ENCODE measurements at places on chromosomes 12 and 14.

GRCh38 chr12:113766131-113766878 lies 199.8 kb downstream of the RBM19 start:
- no peak for DNase-seq

DNA sequence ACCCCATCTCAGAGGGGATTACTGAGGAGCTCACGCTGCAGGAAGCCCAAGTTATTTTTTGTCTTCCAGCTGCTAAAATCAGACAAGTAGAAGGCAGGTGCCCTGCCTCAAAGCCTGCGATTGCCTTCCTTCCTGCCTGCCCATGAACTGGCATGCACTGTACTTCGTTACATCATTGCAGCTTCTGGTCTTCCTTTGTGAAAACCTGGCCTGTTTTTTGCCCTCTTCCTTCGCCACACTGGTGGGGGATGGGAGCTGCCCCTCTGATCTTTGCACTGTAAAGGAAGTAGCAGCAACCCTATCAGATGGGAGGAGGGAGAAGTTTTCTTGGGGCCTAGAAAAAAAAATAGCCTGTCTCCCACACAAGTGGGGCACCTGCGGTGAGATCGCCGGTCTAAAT lies 1098.7 kb downstream of the BCL11B start:
- no peak for DNase-seq

DNA sequence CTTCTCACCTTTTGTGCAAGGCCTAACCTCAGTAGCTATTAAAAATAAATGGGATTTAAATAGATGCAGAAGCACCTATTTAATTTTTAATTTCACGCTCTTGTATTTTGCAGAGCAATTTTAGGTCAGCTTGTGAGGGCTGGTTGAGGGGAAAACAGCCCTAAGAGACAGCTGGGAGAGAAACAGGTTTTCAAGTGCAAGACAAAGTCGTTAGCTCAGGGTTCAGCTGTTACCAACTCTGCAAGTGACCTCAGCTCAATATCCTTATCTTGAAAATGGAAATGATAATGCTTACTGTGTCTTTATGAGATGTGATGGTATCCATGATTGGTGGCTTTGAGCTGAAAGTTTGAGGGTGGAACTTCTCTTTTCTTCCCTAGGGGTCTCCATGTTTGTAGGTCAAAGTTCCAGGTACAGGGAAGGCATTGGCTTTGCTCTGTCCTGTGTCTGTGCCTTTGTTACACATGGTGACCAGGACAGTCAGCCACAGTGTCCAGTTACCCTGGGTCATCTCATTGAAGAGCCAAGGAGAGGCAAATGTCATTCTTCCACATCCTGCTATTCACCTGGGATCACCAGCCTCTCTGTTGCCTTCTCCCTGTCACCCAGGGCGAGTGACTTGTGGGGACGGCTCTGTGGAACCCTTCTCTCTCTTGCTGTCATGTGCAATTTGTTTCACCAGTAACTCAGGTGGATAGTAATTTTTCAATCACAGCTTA lies 100.3 kb downstream of the SAMD4A start:
- DNase-seq, result no peak

GRCh38 chr12:108517288-108518100 lies 2.4 kb downstream of the FICD start:
- DNase-seq, result no peak

GRCh38 chr12:111055181-111055880 lies 135.0 kb upstream of the MYL2 start:
- no peak for DNase-seq

GRCh38 chr14:96203635-96204034 lies 1.0 kb upstream of the BDKRB2 start:
- peak; percentile 60 for DNase-seq

DNA sequence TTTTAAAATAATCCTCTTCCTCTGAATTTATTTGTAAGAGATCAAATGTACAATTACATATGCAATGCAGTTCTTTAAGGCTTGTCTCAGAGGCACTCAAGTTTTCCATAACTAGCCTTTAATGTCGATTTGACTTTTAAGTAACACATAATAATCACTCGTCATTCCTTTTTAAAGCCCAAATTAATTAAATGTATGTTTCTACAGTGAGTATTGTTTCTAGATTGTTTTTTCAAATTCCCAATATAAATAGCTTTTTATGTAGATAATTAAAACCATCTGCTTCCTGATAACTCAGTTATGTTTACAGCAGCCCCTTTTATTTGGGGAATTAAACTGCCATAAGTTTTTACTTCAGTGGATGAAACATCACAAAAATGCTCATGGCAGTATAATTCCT lies 185.1 kb downstream of the ETNK1 start:
- DNase-seq, result no peak

DNA sequence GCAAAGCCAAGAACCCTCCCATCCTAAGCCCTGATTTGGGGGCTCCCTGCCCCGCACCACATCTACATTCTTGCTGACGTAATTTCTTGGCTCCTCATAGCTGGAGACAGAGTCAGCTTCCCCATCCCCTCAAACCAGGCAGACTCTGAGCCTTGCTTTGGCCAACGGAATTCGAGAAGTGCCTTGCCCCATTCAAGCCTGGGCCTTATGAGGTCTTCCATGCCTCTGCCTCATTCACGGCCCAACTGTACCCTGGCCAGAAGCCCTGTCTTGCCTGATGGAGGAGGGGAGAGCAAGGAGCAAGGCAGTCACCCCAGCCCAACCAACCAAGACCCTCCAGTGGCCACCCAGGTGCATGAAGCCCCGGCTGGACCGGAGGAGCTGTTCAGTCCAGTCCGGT lies 164.1 kb downstream of the PIWIL1 start:
- DNase-seq, result no peak

- DNase-seq, result peak; percentile 28
Observed at GRCh38 chr12:27220055-27220987, 23.8 kb upstream of the STK38L start.

- DNase-seq, result no peak
Observed at GRCh38 chr12:125100551-125101434, 35.6 kb downstream of the AACS start.

DNA sequence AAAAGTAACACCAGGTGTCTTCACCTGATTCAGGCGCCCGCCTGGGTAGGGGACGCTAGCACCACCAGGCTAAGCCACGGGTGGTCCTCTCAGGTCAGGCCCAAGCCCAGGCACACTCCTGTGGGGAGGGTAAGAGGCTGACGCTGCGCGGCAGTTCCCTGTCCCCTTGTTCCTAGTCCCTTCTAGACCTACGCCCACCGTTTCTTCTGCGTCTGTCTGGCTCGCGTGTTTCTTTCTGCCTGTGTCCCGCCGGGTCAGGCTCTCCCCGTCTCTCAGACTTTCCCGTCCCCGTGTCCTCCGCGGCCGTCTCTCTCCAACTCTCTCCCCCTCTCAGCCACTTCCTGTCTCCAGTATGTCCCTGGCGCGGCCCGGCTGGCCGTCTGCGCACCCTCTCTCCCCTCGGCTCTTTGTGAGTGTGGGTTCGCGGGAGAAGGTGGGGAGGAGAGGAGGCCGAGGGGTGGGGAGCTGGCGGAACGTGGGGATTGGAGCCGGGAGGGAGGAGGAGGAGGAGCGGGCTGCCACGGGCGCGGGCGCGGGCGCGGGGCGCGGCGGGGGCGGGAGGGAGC lies 3.1 kb upstream of the TNS2 start:
- DNase-seq, result peak; percentile 86

GRCh38 chr12:56591961-56592360 lies 38.2 kb downstream of the BAZ2A start:
- DNase-seq, result peak; percentile 26

DNA sequence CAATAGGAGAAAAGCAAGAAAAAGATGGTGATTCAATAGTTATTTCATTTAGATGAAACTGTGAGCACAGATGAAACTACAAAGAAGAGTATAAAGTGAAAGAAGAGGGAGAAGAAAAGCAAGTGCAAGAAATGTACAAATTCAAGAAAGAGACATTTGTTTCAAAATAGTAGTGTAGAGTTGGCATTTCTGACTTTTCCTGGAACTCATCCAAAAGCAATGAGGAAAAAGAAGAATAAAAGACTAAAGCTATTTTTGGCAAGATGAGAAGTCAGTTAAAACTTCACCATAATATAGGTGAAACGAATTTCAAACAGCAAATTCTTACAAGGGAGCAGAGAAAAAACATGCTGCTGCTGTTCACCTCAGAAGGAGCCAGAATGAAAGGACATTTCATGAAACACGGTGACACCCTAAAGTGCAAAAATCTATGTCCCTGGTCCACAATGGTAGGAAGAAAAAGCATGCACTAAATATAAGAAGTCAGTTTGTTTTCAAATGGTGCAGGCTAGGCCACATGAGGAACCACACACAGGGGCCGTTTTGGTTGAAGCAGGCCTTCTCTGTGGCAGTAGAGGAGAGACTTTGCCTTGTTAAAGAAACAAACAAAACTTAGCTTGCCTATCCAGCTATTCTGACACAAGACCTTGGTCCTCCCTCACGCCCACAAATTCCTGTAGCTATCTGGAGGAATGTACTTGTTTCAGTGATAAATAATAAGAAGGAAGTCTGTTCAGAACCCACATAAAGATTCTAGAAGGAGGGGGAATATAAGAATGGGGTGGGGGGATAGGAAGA lies 11.1 kb upstream of the CMAS start:
- DNase-seq, result peak; percentile 30

GRCh38 chr12:108638997-108639822 lies 5.5 kb upstream of the SELPLG start:
- DNase-seq, result no peak

DNA sequence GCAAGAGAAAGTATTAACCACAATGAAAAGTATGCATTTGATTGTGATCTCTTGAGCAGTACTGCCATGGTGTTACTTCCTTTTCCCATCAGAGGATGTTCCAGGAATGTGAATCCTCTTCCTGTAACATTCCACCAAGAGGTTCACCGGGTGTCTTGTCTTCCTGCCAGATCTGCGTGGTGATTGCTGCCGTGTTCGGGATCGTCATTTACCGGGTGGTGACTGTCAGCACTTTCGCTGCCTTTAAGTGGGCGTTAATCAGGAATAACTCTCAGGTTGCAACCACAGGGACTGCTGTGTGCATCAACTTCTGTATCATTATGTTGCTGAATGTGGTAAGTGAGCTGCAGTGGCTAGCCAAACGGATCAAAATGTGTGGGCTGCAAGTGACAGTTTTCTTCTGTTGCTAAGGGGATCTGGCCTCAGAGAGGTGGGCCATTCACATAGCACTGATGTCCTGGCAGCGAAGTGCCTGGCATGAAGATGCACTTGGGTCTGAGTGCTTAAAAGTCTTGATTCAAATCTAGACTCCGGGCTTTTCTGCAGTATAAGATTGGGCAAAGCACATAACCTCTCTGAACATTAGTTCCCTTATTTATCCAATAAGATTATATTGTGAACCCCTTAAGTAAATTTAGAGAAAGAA lies 123.4 kb downstream of the SLC5A8 start:
- peak; percentile 46 for DNase-seq

GRCh38 chr12:53579545-53579955 lies 46.6 kb downstream of the ATF7 start:
- no peak for DNase-seq

DNA sequence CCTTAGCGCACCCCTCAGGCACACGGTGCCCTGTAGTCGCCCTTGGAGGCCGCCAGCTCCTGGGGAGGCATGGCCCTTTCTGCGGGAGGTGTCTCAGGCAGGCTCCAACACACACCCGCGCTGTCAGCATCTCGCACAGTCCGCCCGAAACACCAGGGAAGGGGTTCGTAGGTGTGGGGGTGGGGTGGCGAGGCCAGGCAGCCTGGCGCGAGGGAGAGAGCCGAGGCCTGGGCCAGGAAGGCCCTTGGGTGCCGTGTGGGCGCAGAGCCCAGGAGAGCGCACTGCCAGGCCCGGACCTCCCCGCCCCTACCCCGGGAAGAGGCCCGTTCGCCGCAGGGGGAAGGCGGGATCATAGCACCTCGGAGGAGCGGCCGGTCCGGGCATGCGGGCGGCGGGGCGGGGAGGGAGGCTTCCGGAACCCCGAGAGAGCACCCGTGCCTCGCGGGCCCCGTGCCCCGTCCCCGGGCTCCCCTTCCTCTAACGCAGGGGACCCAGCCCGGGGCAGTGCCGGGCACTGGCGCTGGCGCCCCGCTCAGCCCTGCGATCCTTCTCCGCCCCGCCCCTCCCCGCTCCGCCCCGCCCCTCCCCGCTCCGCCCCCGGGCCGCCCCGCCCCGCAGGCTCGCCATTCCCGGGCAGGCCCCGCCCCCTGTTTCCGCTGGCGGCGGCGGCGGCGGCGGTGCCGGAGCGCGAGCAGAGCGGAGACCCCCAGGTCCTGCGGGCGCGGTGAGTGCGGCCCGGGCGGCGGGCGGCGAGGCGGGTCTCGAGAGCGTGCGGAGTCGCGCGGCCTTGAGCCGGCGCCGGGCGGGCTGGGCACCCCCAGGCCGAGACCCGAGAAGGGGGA lies at the start of gene TSPAN9:
TSPAN9 (plus strand) TSS at position 650 of the 842 bp plus-strand sequence. CDS start 123,815 bp downstream, outside the sequence.
- DNase-seq, result peak; percentile 48

DNA sequence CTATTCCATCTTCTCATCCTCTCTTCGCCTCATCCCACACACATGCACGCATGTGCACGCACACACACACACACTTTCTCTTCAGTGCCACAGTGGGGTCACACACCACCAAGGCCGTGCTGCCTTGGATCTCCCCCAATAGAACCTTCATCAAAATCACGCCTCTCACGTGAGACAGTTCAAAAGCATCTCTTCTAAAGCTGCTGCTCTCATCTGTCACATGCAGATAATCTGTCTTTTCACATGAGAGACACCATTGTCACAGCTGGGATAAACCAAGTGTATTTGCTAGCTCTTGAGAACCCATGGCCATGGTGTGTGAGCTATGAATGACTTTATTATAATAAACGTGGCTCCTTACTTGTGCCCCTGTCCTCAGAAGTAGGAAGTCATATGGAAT lies 218.7 kb downstream of the EGLN3 start:
- no peak for DNase-seq

GRCh38 chr12:131052929-131053328 lies 99.2 kb downstream of the ADGRD1 start:
- DNase-seq, result no peak

- no peak for DNase-seq
Observed at GRCh38 chr12:69123919-69124638, 115.3 kb upstream of the CPSF6 start.

GRCh38 chr14:67999290-67999689 lies 179.7 kb downstream of the RAD51B start:
- peak; percentile 78 for DNase-seq

GRCh38 chr12:94202245-94203180 lies 54.1 kb downstream of the PLXNC1 start:
- no peak for DNase-seq

- no peak for DNase-seq
Observed at GRCh38 chr12:81347404-81347803, 269.5 kb downstream of the ACSS3 start.

DNA sequence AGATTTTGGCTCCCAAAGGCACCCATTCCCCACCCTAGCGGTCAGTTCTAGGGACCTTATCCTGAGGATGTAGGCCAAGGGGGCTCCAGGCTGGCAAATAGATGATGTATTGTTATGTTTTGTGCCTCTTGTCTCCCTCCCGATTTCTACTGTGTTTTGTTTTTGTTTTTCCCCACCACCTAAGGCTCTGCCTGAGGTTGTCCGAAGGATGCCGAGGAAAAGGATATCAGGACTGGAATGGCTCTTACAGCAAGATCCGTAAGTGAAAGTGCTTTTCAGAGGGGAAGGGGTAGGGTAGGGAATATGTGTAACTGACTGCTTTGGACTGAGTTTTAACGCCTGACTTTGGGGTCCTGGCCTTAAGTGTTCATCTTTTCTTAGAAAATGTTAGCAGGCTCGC lies 6.6 kb downstream of the FOXG1 start:
- no peak for DNase-seq

Data from IMR-90 (cell line).